ENCODE measurements at places on chromosomes 7 and 10.

GRCh38 chr10:126499744-126500143 is 111.5 kb upstream of the ADAM12 start:
- no peak for DNase-seq

GRCh38 chr7:84629640-84630318 is 435.2 kb upstream of the SEMA3A start:
- DNase-seq = no peak

DNA sequence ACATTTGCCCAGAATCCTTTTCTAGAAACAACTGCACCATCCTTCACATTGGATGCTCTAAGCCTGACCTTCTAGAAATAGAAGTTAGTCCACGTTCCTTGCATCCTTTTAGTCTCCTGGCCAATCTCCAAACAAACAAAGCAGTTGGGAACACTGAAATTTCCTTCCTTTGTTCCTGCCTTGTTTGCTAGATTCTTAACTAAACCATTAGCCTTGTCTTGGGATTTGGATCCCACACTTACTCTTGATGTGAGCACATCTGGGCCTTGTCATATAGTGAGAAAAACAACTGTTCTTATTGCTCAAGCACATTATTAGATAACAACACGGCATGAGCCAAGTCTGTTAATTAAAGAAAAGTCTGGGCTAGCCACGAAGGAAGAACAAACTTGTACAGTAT is 319.3 kb upstream of the GHITM start:
- no peak for DNase-seq

GRCh38 chr10:14548474-14548873 is 217.8 kb upstream of the FRMD4A start:
- no peak for DNase-seq

DNA sequence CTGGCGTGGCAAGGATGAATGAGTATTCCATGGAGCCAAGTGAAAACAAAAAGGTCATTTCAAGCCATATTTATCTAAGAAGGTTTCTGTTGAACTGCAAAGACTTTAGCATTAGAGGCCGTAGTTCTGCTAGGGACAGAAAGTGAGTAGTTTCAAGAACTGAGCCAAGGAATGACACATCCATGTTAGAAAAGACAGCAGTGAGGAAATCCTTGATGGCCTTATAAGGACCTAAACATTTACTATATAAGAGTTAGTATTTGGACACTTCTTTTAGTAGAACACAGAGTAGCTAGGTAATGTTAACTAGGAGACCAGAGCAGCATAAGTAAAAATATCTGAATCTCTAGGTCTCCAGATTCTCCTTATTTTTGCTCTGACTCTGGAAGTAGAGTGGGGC is 329.8 kb upstream of the SEMA3D start:
- DNase-seq = no peak

- DNase-seq = no peak
Observed at GRCh38 chr7:30596721-30597120, 2.0 kb downstream of the GARS1 start.

GRCh38 chr7:20747001-20747400 is 39.7 kb downstream of the SP8 start:
- no peak for DNase-seq

DNA sequence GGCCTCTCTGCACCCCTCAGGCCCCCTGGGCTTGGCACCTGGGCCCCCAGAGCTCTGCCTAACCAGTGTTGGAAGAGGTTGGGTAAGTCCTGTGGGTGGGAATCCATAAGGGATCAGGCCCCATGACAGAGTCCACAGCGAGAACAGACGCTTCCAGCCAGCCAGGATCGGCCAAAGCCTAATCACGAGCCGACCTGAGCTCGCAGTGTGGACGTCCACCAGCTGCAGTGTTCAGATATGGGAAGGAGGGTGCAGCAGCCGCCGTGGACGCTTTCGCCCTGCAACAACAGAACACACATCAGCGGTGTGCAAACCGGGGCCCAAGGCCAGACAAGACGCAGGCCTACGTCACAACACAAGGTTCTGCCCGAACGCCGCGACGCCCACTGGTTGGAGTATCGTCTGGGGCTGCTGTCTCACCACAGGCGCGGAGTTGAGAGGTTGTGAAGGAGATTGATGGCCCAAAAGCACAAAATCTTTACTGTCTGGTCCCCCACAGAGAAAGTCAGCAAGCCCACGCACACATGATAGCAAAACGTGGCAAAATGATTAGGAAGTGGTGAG is 102.1 kb downstream of the FOXL3 start:
- DNase-seq = no peak

DNA sequence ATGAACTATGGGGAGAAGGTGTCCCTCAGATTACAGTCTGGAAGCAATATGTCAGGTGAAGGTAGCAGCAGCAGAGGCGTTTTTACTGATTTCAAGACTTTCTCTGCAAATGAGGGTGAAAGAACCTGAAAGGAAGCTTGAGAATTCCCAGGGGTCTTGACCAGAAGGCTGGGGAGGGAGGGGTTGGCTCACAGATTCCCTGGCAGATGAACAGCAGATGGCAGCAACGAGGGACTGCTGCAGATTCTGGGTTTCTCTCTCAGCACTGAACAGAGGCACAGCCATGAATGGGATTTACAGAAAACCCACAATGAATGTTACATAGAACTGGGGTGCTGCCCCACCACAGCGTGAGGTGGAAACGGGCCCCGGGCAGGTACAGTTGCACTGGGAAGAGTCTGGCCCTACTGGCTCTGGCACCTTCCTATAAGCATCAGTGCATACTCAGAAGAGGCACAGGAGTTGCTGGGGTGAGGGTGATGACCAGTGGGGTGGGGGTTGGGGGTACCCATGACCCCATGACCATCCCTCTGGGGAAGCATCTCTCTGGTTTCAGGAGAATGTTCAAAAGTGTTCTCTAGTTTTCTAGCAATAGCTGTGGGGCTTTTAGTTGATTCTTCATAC is 317.8 kb downstream of the SH2D4B start:
- DNase-seq = no peak

DNA sequence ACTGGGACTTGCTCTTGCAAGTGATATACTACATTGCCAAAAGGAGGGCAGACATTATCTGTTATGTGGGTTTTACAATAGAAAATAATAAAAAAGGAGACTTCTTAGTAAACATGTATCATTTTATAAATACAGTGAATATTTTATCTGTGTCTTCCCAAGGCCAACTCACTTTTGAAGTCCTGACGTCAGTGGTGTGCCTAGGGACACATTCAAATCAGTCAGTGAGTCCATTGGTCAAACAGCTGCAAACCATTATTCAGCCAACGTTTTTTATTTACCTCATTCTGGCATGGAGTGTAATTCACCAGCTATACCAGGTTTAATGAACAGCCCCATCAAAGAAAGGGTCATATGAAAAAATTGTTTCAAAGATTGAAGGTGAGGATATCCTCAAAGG is 263.7 kb downstream of the IPMK start:
- DNase-seq = no peak

DNA sequence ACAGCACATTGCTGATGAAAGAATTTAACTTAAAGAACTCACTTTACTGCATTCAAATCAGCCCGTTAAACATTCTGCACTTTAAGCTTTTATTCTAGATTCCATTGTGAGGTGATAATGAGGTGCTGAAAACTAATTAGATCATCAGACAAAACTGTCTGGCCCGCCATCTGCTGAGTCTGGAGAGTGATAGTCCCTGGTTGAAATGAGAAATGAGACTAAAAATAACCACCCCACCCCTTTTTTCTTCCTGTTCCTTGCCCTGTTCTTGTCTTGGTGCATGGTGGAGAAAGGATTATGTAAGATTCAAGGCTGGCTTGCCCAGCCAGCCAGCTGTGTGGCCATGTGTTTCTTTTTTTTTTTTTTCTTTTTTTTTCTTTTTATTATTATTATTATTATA is 277.0 kb upstream of the COBL start:
- DNase-seq = no peak

DNA sequence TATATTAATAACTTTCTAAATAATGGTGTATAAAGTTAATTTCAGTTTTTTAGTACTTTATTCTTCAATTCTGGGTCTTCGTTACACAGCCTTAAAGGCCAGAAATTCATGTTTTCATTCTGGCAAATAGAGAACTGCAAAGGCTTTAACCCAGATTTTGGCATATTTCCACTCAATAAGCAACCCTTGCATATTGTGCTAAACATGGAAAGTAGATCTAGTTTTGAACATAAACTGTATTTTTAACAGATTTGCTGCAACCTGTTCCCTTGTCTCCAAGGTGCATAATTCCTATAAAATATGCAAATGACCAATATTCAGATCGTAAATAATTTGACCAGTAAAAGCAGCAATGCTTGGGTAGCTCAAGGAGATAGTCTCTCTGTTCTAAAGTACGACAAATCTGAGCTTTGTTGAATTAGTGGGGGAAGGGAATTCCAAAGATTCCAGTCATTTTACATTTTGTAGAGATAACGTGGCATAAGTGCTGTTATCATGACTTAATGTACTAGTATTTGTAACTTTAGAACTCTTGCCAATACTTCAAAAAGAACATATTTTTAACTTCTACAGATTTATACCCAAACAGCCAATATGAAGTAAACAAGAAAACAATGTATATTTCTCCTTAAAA is 46.4 kb upstream of the RSBN1L start:
- DNase-seq = no peak

- DNase-seq = peak; percentile 69
Observed at GRCh38 chr7:18495412-18496340, at the start of gene HDAC9. TSS of gene HDAC9 (plus strand) at chr7:18495749. CDS start at chr7:18496303, 554 bp downstream.

DNA sequence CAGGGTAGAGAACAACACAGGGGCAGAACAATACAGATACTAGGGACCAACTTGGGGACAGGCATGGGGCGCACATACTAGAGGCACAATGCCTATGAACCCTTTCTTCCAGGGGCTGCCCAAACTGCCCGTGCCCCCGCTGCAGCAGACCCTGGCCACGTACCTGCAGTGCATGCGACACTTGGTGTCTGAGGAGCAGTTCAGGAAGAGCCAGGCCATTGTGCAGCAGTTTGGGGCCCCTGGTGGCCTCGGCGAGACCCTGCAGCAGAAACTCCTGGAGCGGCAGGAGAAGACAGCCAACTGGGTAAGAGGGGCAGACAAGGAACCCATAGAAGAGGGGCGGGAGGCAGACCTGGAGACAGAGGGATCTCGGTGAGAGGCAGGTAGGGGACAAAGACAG is 5.8 kb downstream of the CHAT start:
- no peak for DNase-seq

- no peak for DNase-seq
Observed at GRCh38 chr7:29410996-29411395, 152.6 kb upstream of the PRR15 start.

DNA sequence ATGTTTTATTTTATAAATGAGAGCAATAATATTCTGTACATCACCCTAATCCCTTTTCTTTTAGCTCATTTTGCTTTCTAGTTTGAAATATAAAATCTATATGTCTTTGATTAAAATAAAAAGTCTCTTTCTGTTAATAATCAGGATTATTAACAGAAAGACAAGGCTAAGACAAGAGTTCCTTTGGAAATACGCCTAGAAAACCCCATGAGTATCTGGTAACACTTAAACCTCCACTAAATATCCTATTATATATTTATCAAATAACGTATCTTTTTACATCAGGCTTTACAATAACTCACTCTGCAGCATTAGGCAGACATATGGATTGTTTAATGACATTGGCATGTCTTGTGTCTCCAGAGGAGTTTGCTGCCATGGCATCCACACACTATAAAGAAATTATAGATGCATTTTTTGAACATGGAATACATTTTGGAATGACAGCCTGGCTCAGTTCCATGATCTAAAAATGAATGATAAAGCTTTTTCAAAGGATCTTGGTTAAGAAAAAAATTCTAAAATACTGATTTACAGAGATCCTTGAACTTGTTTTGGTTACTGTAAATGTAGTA is 98.7 kb downstream of the TMEM26 start:
- DNase-seq = no peak

DNA sequence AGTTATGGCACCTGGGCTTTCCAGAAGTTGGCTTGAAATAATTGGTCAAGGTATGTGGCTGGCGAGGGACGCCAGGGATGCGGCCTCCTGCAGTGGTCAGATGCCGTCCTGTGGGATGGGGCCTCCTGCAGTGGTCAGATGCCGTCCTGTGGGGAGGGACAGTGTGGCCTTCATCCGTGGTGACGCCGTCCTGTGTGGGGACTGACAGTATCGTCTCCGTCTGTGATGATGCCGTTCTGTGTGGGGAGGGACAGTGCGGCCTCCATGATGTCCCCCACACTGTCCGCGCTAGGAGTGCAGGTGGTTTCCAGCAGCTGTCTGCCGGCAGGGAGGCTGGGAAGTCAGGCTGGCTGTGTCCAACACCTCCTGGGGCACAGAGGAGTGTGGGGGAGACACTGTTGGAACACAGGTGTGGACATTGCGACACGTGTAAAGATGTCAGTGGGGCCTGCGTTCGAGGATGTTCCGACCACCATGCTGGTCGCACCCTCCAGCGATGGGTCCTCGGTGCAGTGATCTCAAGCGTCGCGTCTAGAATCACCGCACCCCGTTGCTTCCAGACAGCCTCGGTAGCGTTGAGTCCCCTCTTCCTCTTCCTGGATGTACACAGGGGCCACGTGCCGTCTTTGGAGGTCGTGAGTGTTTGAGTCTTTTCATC is 52.6 kb downstream of the INPP5A start:
- no peak for DNase-seq

DNA sequence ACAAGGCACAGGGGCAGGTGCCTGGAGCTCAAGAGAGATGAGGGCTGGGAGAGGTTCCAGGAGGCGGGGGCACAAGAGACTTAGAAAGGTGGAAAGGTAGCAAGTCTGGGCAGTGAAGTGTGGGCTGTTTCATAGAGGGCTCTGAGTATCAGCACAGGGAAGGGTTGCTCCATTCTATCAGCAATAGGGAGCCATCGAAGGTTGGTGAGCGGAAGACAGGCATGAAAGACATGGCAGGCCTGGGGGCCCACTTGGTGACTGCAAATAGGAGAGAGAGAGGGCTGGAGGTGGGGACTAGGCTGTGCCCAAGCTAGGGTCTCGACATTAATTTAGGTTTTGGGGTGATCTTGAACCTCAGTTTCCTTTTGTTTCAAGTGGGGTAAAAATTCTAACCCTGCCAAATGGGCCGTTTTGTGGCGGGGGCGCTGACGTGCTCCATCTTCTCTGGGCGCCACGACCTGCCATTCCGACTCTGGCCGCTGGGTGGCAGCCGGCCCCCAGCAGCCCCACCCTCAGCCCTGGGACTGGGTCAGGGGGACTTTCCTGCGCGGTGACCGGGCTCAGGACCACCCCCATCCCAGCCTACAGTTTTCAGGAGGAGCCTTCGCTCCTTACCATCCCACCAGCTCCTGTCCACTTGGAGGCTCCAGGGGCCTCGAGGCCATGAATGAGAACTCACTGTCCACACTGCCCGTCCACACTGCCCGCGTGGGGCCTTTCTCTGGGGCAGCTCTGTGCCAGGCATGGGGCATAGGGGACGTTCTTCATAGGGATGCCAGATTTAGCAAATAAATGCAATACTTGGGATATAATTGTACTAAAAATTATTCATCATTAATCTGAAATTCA is 37.2 kb upstream of the PCBD1 start:
- DNase-seq = no peak

DNA sequence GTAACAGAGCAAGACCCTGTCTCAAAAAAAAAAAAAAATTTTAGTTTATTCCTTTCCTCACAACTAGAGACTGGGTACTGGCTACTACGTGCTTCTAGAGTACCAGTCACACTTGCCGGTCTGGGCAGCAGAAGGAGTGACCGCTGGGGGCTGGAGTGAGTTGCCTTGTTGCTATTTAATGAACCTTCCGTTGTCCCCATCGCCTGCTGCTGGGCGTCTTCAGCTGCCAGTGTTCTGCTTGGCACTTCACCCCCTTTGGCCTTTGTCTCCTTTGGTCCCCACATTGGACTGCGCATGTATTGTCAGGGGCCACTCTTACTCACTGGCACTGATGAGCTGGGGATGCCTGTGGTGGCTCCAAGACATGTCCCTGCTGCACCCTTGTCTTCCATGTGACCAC is 110.6 kb downstream of the CLEC2L start:
- DNase-seq = no peak

Data from NCI-H2029 (cell line).